NCI-H774 (cell line): ENCODE measurements at places on chromosomes 4 and X.

DNA sequence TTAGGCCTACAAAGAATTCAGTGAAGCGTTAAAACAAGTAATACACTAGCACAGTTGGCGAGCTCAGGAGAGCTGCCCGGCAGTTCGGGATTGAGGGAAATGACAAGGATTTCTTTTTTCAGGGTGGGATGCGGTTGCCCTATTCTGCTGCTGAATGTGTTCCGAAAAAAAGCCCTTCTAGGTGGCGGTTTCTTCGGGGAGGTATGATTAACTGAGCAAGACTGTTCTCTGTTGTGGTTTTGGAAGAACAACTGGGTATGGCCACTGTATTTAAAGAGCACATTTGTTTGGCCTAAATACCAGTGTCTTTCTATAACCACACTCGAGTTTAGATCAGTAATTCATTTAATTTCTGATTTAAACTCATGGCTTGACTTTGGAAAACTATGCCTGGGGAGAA lies 459.7 kb upstream of the FAT1 start:
- no peak for DNase-seq

- DNase-seq, result no peak
Observed at GRCh38 chrX:41245641-41246040, 88.3 kb upstream of the DDX3X start.

- DNase-seq, result no peak
Observed at GRCh38 chr4:148094149-148094548, 348.1 kb downstream of the NR3C2 start.

DNA sequence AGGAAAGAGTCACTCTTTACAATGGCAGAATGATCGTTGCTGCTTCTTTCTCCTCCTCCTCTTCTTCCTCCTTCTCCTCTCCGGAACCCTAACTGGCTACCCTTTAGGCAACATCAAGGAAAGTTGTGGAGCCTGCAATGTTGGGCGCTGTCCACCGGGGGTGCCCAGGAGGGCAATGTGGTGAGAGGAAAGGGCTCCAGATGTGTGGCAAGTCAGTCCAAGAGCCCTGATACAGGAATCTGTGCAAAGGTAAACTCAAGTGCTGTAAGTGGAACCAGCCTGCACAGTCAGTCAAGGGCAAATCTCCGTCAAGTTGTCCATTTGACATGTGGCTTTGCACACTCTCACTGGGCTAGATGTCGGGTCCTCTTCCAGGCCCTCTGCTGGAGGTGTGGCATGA lies 2.8 kb downstream of the RTL5 start:
- DNase-seq, result no peak

- DNase-seq, result no peak
Observed at GRCh38 chr4:147732518-147733235, 789 bp downstream of the ARHGAP10 start.

- no peak for DNase-seq
Observed at GRCh38 chrX:64184396-64184795, 21.1 kb downstream of the AMER1 start.

GRCh38 chr4:158906073-158906472 lies 137.2 kb downstream of the FNIP2 start:
- DNase-seq, result no peak

DNA sequence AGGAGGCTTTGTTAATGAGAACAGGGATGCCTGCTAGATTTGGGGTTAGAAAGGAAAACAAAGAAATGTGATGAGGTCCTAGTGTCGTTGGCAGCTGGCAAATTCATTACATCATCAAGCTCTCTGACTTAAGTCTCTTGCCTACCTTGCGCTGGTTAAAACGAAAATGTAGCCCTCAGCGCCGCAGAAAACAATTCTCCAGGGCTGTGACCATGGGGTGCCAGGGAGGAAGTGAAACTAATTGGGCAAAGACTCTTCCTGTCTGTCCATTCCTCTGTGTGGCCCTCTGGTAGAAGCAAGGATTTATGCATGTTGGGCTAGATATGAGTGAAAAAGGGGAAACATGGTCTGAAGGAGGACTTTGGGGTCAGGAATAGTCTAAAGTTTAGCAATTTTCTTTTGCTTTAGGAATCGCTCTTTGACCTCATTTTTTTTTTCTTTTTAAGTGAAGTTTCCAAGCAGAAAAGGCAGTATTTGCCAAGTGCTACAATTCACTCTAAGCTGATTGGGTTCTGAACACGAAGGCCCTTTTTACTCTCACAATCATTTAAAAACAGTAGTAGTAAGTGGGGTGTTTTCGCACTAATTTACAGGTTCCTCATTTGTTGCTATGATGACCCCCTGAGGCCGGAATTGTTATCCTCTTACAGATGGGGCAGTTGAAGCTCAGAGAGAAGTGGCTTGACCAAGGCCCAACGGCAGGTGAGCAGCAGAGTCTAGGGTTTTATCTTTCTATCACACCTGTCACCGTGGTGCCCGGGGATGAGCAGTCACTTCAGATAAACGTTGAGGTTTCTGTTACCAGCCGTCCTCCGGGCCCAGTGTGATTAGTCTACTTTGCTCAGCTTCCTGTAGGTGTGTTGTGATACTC lies 27.3 kb upstream of the CHRNA9 start:
- DNase-seq, result no peak

DNA sequence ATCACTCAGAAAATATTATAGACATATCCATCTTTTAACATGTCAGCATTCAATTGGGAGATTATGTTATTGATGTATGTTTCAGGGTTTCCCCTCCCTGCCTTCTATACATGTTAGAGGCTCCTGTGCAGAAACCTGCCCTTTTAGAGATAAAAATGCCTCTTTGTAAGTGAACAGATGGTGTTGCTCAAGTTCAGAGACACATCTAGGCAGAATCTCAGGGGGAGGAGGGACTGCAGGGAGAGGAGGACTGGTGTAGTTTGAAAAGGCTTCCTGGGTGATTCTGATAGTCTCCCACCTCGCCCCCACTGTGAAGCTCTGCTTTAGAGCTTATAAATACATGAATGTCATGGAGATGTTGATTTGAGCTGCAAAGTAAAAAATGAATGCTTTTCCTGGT lies 12.0 kb upstream of the UNC5C start:
- no peak for DNase-seq

- DNase-seq, result no peak
Observed at GRCh38 chrX:112827292-112827903, 13.2 kb downstream of the AMOT start.

DNA sequence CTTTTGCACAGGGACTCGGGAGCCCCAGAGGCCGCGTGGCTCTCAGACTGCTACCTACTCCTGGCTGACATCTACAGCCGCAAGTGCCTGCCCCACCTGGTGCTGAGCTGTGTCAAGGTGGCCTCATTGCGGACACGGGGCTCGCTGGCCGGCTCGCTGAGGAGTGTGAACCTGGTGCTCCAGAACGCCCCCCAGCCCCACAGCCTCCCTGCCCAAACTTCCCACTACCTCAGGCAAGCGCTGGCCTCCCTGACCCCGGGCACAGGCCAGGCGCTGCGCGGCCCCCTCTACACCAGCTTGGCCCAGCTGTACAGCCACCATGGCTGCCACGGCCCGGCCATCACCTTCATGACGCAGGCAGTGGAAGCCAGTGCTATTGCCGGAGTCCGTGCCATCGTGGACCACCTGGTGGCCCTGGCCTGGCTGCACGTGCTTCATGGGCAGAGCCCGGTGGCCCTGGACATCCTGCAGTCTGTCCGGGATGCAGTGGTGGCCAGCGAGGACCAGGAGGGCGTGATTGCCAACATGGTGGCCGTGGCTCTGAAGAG lies 28.8 kb downstream of the SH3TC1 start:
- no peak for DNase-seq

DNA sequence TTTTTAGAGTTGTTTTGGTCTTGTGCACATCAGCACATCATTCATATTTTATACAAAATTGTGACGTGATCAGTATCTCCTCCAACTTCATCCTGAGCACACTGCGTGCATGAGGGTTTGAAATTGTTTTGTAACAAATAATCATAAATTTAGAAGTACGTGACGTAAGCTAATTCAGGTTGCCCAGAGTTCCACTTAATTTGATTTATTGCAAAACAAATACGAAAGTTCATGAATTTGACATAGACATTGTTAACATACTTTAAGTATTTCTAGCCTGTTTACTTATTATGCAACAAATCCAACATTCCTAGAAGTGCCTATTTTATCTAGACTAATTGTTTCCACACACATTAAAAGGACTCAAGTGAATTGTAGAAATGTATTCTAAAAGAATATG lies 48.3 kb downstream of the MAP7D3 start:
- DNase-seq, result no peak

DNA sequence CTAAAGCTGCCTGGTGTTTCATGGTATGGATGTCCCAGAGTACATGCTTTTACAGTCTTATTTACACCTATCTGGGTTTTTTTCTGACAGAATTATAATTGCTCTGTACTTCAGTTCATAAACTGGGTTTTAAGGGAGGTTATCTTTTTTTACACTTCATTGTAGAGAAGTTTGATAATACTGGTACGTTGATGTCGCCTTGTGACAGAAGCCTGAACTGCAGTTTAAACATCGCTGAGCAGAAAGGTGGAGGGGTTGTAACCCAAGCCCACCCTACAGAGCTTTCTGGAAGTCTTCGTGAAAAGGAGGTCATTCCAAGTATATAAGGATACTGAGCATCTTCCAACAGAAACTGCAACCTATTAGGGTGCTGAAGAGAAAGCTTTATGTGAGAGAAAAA lies 46.4 kb downstream of the BEX1 start:
- DNase-seq, result no peak

DNA sequence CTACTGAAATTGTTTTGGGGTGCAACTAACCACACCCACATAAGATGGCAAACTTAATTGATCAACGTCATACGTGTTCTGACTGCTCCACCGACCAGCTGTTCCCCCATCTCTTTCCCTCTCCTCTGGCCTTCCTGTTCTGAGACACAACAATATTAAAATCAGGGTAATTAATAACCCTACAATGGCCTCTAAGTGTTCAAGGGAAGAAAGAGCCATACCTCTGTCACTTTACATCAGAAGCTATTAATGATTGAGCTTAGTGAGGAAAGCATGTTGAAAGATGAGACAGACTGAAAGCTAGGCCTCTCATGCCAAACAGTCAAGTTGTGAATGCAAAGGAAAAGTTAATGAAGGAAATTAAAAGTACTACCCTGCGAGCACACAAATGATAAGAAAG lies 173.9 kb upstream of the FTHL17 start:
- no peak for DNase-seq

DNA sequence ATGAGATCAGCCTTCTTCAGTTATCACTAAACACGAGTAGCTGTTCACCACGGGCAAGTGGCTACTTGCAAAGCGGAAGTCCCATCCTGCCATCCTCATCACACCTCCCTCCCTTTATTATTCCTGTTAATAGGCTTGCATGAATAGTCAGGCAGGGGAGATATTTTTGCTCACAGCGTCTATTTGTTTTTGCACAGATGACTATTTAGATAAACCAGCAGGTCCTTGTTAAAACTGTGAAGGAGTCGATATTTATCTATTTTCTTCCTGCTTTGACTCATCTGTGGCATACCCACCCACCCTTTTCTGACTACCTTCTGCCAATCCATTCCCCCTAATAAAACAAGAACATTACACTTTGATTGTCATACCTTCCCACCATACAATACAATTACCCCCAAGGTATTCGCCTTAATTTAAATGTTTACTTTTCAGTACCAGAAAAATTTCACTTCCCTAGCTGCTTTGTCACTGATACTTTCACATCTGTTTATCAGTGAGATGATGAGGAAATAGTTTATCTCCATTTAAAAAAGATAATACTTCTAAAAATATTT lies 96.6 kb upstream of the BANK1 start:
- peak; percentile 3 for DNase-seq

DNA sequence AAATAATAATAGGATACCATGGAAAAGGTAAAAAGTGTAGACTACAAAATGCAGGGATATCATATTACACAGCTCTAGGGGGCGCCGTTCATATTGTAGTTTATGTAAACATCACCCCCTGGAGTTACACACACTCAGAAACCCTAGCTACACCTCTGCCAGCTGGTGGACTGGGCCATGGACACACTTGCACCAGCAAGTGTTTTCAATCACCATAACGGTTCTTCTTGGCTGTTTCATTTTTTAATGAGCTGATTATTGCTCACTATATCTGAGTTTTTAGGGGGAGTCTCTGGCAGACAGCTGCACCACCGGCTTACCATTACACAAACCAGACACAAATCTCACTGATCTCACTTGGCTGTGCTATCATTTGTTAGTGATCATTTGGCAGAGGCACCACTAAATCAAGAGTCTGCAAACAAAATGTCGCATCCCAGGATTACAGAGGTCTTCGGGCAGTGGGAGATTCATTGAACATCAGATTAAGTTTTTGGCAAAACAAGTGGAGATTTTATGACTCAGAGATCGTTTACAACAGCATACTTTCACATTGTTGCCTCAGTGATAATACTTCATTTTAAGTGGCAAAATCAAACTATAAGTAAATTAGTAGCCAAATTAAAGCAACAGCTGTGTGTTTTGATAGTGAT lies 185.7 kb downstream of the UNC5C start:
- no peak for DNase-seq

- no peak for DNase-seq
Observed at GRCh38 chr4:108559911-108560310, 60.5 kb upstream of the RPL34 start.

DNA sequence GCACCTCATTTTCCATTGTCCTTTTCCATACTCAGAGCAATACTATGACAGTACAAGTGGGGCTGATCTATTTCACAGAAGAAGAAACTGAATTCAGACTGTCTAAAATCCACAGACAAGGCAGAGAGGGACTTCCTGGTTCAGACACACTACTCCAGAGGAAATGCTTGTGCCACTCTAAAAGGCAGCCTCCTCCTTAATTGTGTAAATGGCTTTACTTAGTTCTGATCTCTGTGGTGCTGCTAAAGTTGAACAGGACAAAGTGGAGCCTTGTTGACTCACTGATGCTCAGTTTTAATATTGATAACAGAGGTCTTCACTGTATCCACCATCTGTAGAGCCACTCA lies 122.4 kb downstream of the KIT start:
- no peak for DNase-seq

DNA sequence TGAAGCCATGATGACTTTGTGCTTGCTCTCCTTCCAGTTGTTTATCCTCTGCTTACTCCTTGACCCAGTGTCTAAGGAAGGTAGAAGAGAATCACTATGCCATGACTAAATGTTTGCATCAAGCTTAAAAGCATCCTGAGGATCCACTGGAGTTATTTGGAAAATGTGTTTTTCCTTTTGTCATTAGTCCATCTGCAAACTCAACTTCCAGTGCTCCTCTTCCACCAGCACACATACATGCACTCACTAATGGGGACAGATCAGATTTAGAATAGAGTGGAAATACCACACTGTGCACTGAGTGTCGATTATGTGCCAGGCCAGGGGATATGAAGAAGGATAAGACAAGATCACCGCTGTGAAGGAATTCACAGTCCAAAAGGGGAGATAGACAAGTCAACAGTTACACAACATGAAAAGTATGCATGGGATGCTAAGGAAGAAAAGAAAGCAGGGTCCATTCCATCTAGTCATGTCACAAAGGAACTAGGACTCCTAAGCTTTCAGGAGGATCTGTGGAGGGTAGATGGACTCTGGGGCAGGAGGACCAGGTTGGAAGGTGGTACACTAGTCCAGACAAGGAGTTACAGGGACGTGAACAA lies 1.9 kb downstream of the OCIAD2 start:
- DNase-seq, result no peak

DNA sequence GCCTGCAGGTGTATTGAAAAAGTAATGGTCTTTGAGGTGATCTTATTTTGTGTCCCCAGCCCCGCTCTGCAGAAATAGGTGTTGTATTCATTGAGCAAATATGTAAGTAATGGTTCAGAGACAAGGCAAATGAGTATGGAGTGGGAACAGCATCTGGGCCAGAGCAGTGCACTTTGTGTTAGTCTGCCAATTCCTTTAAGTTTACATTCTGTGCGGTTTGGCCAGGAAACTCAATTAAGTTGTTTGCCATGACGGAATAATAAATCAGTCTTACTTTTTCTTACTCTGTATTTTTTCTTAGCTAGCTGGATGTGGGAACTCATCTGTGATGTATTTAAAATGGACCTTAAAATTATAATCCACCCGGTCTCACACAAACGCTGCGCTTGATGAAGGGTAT lies 12.6 kb downstream of the DCLK2 start:
- DNase-seq, result no peak
